ENCODE measurements at places on chromosomes 7 and 10.

- DNase-seq: no peak
Observed at GRCh38 chr10:1966712-1967376, 229.5 kb upstream of the ADARB2 start.

DNA sequence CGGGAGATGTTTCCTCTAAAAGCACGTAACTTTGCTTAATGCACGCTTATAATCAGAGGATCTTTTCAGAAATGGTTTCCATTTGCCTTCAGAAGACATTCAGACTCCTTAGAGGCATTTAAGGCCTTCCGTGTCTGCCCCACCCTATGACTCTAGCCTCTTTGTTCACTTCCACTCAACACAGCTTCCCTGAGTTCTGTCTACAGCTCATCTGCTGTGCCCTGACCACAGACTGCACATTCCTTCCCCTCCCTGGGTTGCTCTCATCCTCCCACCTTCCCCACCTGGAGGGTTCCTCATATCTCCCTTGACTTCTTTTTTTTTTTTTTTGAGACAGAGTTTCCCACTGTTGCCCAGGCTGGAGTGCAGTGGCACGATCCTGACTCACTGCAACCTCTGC is 16.6 kb downstream of the FBH1 start:
- DNase-seq: no peak

DNA sequence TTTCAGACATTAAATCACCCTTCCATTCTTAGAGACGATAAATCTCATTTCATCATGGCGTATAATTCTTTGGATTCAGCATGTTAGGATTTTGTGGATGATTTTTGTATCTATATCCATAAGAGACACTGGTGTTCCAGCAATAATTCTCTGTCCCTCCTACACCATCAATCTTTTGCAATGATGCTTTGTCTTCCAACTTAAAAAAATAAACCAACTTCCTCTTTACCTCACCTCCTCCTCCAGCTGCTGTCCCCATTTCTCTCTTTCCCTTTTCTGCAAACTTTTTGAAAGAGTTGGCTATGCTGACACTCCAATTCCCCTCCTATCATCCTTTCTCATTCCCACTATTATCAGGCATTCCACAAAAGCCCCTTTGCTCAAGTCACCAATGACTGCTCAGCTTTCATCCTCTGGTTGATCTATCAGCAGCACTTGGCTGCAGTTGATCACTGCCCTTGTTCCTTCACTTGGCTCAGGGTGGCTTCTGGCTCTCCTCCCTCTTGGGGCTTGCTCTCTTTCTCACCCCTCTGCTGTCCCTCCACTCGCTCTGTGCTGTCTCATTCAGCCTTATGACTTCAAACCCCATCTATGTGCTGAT is 130.0 kb downstream of the ARHGAP22 start:
- no peak for DNase-seq

DNA sequence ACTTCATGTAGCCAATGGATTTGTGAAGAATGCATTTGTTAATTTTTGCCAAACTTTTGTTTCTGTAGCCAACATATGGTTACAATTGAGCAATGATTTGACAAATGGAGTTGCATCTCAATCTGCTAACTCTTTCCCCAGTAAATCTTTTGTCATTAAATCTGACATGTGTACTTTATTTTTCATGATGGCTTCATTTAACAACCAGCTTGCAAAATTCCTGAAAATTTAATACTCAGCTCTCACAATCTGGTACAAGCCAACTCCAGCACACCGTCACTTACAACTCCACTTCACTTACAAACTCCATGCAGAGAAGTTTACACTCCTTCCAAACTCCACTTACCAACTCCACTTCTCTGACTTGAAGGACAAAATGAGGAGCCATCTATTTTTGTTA is 26.5 kb upstream of the HIBADH start:
- DNase-seq: no peak

DNA sequence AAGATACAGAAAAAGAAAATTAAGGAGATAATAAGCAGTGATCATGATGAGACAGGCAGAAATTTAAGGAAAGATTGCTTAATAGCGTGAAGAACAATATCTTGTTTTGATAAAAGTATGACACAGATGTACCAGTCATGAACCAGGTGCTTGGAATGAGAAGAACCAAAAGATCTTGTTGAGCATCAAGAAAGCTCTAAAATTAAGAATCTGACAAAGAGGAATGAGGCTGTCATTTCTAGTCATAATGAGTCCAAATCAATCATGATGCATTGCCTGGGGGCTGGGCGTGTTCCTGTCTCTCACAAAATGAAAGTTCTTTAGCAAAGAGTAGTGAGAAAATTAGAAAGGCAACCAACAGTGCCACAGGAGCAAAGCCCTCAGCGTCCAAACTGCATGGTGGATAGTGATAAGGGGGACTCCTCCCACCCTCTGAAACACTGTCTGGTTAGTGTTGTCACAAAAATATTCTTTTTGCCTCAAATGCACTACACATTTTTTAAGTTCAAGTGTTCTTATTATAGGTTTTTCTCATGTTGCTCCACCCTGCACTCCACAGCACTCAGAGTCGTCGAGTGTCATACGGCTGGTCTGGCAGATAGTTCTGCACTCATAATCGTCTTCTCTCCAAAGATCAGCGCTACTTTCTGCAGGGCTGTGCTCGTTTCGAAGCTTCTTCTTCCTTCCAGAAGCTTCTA is 439.6 kb downstream of the TNS3 start:
- DNase-seq: no peak

- DNase-seq: no peak
Observed at GRCh38 chr7:127976056-127976737, 55.0 kb downstream of the LRRC4 start.

DNA sequence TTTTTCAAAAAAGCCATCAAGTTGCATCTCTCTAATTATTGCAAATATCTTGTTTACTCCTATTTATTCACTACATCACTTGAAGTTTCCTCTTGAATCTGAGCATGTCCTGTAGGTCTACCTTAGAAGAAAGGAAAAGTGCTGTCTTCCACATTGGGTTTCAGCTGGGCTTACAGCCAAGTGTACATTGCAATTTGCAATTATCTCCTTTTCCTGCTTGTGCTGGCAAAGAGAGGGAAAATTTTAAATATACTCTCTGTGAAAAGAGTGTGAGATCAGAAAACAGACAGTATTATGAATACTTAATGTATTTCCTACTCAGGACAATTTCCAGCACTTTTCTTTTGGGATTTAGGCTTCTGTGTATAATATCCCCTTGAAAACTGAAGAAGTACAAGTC is 839.7 kb downstream of the CNTNAP2 start:
- no peak for DNase-seq

- DNase-seq: no peak
Observed at GRCh38 chr7:2283074-2283473, 31.2 kb downstream of the SNX8 start.

All from anterior cingulate cortex (tissue), 58 donors.